NT2/D1 (cell line): ENCODE measurements at places on chromosomes 1 and 21.

DNA sequence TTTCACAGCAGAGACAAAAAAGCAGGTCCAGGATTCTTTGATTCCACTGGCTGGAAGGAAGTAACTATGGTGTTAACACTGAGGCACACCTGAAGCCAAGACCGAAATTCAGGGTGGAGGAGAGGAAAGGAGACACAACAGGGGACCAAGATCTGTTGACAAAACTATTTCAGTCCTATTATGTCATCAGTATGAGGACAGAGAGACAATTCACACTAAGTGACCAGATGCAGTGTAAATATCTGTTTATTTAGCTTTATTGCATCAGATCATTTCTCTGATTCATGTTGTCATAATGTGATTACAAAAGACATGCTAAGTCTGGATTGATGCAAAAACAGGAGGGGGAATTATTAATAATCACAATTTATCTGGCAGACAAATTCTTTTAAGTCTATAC lies 118.8 kb downstream of the SIPA1L2 start:
- DNase-seq: no peak

GRCh38 chr21:40194185-40194980 lies 327.1 kb downstream of the PCP4 start:
- DNase-seq: no peak

DNA sequence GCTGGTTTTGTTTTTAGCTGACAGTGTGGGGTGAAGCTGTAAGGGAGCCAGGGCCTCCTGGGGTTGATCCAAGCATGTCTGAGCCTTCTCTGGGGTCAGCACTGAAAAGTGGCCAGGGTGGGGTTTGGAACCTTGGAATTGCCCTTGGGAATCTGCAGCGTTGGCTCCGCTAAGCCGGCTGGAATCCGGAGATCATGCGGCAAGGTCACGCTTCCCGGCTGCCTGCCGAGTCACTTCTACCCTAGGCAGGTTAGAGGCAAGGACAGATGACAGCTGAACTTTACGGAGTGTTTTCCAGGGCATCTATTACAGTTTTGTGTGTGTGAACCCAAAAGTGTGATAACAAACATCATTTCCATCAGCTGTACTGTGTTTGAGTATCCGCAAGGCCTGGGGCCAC lies 17.1 kb downstream of the ABCG1 start:
- no peak for DNase-seq

DNA sequence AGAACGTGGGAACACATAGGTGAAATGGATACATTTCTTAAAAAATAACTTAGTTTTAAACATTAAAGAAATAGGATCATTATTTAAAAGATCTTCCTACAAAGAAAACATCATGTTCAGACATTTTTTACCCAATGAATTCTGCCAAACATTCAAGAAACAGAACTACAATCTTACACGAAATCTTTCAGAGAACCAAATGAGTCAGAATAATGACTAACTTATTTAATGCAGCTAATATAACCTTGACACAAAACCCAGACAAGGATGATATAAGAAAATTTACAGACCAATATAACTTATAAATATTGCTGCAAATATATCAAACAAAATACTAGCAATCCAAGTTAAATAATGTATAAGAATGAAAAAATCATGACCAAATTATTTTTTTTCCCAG lies 220.1 kb upstream of the KCNK2 start:
- DNase-seq: no peak

- no peak for DNase-seq
Measured at GRCh38 chr1:95068956-95069709, 3.6 kb downstream of the ALG14 start.

GRCh38 chr21:18529254-18529653 lies 125.7 kb upstream of the TMPRSS15 start:
- DNase-seq: no peak

GRCh38 chr1:57485643-57486042 lies 61.8 kb upstream of the DAB1 start:
- DNase-seq: no peak

- DNase-seq: no peak
Measured at GRCh38 chr1:115492880-115493279, 148.9 kb upstream of the VANGL1 start.

- DNase-seq: peak; percentile 91
Measured at GRCh38 chr1:155978325-155978972, at the start of gene ARHGEF2. Gene ARHGEF2 (minus strand): TSS chr1:155978547. CDS start chr1:155978427, 120 bp downstream.
